Cerebellar cortex (tissue), 1 donor: ENCODE measurements at places on chromosomes 13 and 19.
A peak's percentile ranks its signal among the peaks of the same experiment; 100 is the strongest.

GRCh38 chr13:106850973-106851650, 283.2 kb upstream of the ARGLU1 start:
- DNase-seq = no peak

DNA sequence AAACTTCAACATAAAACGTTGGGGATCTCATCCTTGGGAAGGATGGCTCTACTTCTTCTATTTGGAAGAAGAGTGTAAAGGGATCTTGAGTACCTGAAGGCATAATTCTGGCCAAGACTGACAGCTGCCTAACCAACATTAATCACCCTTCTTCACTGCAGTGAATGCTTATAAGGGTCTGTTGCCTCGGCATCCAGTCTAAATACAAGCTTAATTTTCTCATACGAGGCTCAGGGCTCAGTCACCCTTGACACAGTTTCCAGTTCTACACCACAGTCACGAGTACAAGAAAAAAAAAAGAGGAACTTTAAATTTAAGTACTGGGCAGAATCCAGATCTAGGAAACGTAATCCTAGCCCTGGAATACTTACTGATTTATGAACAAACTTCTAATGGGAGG, 9.0 kb downstream of the FPR3 start:
- DNase-seq = no peak

GRCh38 chr19:47036097-47036651, 12.2 kb downstream of the TMEM160 start:
- no peak for DNase-seq

GRCh38 chr19:42196011-42197001, 21.2 kb downstream of the DEDD2 start:
- no peak for DNase-seq

DNA sequence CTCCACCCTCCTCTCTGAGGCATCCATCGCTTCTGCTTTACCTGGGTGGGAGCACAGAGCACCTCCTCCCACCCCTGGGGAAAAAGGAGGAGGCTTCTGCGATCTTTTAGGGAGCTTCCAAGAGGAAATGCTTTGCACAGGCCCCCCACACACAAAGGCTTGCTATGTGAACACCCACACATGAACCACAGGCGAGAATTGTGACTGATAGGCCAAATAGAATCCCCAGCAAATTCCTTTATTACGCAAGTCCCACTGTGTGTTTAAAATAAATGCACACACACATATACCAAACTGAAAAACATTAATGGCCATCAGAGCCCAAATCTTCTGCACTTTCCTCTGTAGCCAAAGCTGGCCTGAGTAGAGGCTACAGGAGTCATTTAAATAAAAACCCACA, 50.6 kb downstream of the HSPH1 start:
- no peak for DNase-seq

- no peak for DNase-seq
Observed at GRCh38 chr19:31110336-31110735, 238.9 kb downstream of the TSHZ3 start.

- no peak for DNase-seq
Observed at GRCh38 chr13:97889803-97890202, 63.7 kb upstream of the IPO5 start.

GRCh38 chr13:112680741-112681360, 9.0 kb upstream of the ATP11A start:
- DNase-seq = no peak

DNA sequence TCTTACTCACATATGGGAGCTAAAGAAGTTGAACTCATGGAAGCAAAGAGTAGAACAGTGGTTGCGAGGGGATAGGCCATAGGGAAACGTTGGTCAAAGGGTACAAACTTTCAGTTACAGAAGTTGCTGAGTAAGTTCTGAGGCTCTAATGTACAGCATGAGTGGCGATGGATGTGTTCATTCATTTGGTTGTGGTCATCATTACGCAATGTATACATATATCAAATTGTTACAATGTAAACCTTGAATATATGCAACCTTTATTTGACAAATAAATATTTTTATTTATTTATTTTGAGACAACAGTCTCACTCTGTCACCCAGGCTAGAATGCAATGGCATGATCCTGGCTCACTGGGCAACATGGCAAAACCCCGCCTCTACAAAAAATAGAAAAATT, 38.7 kb downstream of the ZIC5 start:
- DNase-seq = no peak

- DNase-seq = no peak
Observed at GRCh38 chr19:18765224-18765623, 25.9 kb downstream of the COMP start.

- DNase-seq = no peak
Observed at GRCh38 chr13:29758531-29759114, 91.8 kb downstream of the UBL3 start.

GRCh38 chr19:46608581-46609345, 7.6 kb downstream of the CALM3 start:
- DNase-seq = no peak

- no peak for DNase-seq
Observed at GRCh38 chr19:46073268-46073922, 32.6 kb upstream of the IGFL4 start.

GRCh38 chr19:16252459-16253205, 54.9 kb downstream of the AP1M1 start:
- no peak for DNase-seq

DNA sequence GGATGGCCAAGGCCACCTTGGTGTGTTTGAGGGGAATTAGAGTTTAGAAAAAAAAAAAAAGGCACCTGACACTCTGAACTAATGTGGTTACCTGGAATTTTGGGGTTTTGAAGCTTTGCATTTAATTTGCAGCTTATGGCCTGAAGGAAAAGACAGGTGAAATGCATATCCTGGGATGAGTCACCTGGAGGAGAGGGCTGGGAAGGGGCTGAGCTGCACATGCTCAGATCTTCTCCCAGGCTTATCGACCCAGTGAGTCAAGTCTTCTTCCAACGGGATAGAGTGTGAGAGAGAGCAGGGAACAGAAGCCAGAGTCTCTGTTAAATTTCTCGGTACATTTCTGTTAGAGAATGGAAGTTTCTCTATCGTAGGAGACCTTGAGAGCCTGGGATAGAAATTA, 29.7 kb upstream of the ALOX5AP start:
- no peak for DNase-seq

GRCh38 chr13:100511466-100511865, 77.1 kb downstream of the GGACT start:
- DNase-seq = no peak

DNA sequence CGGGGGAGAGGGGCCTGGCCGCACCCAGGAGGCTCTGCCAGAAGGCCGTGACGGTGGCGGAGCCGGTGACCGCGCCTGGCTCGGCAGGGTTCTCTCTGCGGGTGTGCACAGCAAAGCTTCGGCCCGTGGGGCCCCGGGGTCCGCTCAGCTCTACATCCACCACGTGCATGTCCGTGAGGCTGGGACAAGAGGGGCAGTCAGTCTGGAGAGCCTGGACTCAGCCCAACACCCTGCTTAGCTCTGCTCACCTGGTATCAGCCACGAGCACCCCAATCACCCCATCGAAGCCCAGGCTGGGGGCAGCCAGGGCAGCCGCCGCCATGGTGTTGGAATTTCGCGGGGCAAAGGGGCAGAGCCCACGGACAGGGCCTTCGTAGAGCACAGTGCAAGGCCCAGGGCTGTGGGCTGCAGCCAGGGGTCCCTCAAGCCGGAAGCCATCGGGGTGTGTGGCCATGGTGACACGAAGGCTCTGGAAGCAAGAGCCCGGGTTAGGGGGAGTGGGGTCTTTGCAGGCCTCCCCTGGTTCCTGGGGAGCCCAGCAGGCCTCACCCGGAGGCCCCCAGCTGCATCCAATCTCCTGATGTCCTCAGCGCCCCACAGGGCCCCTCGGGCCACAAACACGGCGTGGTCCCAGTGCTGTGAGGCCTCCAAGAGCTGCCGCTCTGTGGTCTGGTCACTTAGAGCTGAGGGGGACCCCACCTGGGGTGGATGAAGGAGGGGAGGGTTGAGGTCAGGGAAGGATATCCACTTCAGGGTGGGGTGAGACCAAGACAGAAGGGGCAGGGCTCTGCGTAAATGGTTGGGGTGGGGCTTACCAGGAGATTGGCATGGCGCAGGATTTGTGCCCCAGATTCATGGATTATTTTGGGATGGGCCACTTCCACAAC, 1.4 kb downstream of the ASPDH start:
- peak; percentile 54 for DNase-seq

- DNase-seq = no peak
Observed at GRCh38 chr13:33206945-33207614, 78.5 kb downstream of the STARD13 start.

DNA sequence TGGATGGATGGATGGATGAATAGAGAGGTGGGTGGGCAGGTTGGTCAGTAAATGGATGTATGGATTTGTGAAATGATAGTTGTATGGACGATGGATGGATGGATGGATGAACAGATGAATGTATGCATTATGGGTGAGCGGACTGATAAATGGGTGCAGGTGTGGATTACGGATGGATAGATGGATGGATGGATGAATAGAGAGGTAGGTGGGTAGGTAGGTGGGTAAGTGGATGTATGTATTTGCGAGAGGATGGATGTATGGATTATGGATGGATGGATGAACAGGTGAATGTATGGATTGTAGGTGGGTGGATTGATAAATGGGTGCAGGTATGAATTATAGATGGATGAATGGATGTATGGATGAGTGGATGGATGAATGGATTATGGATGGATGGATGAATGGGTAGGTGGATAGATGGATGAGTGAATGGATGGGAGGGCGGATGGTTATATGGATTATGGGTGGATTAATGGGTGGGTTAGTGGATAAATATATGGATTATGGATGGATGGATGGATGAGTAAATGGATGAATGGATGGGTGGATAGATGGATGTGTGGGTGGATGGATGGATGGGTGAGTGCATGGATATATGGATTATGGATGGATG, 37.0 kb upstream of the TNFAIP8L1 start:
- DNase-seq = no peak

- peak; percentile 73 for DNase-seq
Observed at GRCh38 chr19:531009-531752, 379 bp upstream of the CDC34 start.

DNA sequence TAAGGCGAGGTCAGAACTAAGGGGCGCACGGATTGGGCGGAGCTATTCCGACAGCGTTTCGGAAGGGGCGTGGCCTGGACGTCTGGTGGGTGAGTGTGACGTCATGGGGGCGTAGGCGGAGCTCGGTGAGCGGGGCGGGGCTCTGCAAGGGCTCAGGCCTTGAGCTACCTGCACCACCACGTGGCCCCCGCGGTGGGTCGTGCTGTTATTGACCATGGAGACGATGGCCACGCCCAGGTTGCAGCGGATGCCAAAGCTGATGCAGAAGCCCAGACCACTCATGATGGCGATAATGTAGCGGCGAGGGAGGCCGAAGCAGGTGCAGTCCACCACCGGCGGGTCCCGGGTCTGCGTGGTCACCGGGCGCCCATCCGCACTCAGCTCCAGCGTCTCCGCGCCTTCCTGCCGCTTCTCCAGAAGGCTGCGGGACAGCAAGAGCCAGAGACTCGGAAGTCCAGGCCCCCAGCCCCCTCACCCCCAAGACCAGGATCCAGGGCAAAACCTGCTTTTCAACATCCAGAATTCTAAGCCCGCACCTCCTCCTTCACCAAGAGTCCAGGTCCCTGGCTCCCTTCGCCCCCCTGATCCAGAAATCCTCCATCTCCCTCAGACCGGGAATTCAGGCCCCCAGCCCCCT, 4.8 kb downstream of the SLC17A7 start:
- DNase-seq = peak; percentile 62

DNA sequence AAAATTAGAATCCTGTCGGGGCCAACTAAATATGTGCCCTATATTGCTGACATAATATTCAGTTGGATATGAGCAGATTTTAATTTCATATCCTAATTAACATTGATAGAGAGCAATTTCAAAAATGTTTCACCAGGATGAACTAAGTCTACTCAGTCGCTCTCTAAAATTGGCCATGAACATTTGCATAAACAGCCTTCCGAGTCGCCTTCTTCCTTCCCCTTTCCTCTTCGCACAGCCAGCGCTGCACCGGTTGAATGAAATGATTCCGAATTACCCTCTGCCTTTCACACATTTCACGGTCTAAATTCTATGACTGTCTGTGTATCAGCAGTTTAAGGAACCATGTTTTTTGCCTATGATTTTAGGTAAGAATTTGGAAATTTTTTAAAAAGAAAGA, 413.7 kb downstream of the LIG4 start:
- peak; percentile 43 for DNase-seq

- DNase-seq = no peak
Observed at GRCh38 chr13:46296921-46297320, 85.2 kb downstream of the LRRC63 start.

DNA sequence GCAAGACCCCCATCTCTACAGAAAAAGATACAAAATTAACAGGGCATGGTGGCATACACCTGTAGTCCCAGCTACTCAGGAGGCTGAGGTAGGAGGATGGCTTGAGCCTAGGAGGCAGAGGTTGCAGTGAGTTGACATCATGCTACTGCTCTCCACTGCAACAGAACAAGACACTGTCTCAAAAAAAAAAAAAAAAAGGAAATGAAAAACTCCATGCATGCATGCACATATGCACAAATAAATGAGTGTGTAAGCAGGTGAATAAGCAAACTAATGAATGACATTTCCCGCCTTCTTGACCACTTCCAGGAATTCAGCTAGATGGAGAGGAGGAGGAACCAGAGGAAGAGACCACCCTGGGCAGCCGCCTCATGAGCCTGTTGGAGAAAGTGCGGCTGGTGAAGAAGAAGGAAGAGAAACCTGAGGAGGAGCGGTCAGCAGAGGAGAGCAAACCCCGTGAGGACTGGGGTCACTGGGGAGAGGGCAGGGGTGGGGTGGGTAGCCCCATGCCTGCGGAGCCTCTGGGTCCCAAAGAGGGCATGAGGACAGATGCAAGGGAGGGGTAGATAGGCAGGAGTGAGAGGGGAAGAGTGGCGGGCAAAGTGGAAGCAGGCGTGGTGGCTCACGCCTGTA, 58.8 kb downstream of the RYR1 start:
- DNase-seq = no peak

GRCh38 chr19:55693336-55693974, 18.4 kb downstream of the EPN1 start:
- DNase-seq = no peak

- DNase-seq = no peak
Observed at GRCh38 chr13:59960683-59961082, 203.0 kb downstream of the DIAPH3 start.

DNA sequence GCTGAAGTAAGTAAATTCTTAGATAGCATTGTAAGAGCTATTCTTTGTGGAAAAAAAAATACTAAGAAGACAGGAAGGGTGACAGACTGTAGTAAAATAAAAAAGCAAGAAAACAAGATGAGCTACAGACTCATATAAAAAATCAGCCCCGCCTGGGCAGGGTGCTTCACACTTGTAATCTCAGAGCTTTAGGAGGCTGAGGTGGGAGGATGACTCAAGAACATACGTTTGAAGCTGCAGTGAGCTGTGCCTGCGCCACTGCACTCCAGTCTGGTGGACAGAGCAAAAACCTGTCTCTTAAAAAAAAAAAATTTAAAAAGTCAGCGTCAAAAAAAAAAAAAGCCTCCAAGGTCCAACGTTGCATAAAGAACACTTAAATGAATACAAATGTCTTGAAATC, 102.1 kb downstream of the VWA8 start:
- DNase-seq = no peak

DNA sequence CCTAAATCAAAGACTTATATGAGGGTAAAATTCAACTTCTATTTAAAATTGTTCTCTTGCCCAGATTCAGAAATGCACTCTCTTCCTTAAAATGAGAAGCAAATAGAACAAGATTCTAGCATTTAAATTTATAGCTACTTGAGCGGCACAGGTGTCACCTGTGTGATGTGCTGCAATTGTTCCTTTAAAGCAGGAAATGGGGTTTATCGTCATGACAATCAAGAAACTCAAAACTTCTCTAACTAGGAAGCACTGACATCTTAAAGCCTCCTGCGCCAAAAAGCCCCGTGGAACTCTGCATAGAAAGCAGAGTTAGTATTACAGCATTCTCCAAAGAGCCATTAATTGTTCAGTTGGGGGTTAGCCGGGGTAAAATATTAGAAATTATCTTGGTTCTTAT, 2.6 kb upstream of the OXGR1 start:
- no peak for DNase-seq
